ENCODE measurements at places on chromosomes 5 and 9. TPM values are rescaled to one million over a fixed set of nuclear protein-coding genes. Genes with fewer than 3 reads are reported as not detected.

The ADRB2 gene
- polyA plus RNA-seq: 1.9 TPM

GRCh38 chr5:139543423-139543991 is 17.6 kb upstream of the UBE2D2 start:
- H3K27ac ChIP-seq: peak overlapping the region; percentile 94
- H3K36me3 ChIP-seq: no peaks in the 10 kb centered on the region
- H3K27me3 ChIP-seq: no peaks in the 10 kb centered on the region
- H3K4me1 ChIP-seq: peaks cover 6% of the 10 kb centered on the region
- peak overlapping the region; percentile 64 for H3K4me3 ChIP-seq

DNA sequence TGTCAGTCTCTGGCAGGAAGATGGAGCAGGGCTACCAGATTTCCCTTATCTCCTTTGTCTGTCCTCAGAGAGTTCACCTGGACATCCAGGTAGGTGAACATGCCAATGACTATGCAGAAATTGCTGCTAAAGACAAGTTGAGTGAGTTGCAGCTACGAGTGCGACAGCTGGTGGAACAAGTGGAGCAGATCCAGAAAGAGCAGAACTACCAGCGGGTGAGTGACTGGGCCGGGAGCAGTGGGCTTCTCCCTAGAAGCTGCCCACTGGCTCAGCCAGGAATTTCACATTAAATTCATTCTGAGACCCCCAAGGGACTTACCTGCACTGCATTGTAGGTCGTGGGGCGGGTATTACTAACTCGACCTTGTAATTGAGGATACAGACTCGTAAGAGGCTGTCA is 2.1 kb downstream of the TMED9 start:
- H3K4me1 ChIP-seq: peaks cover 27% of the 10 kb centered on the region
- no peak overlapping the region for H3K4me3 ChIP-seq
- no peak overlapping the region for H3K27ac ChIP-seq
- H3K36me3 ChIP-seq: peaks cover 23% of the 10 kb centered on the region
- DNase-seq: no peak
- peaks cover 15% of the 10 kb centered on the region for H3K27me3 ChIP-seq

DNA sequence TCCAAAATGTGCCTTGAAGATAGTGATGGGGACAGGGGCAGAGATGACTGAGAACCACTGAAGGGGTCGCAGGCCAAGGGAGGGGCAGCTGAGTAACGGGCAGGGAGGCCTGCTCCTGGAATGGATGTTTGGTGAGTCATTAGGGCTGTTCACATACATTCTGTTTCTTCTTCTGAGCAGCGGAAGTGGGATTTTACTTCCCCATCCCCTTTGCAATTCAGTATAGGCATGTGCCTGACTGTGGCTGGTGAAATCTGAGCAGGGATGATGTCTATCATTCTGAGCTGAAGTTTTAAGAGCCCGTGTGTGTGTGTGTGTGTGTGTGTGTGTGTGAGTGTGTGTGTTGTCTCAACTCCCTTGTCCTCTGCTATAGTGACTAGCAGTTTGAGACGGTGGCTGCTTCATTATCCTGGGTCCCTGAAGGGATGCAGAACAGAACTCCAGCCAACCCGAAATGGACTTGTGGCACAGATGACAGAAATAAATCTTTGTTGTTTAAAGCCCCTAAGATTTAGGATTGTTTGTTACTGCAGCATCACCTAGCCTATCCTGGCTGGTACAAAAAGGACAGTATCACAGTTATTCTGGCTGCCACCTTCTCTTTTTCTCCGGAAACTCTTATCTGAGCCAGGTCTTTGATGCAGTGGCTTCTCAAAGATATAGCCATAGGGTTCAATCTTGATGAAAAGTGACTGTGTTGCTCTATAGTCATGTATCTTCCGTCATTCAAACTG is 29.2 kb upstream of the TGFBI start:
- peaks cover 27% of the 10 kb centered on the region for H3K27me3 ChIP-seq
- no peak overlapping the region for H3K27ac ChIP-seq
- DNase-seq: no peak
- H3K4me1 ChIP-seq: no peaks in the 10 kb centered on the region

The PDZD2 gene
- 0.05 TPM for polyA plus RNA-seq

The SPEF2 gene
- 1.5 TPM for polyA plus RNA-seq

The CCDC152 gene
- 5.4 TPM for polyA plus RNA-seq

GRCh38 chr9:92664394-92665152 is 5.4 kb downstream of the IPPK start:
- H3K27ac ChIP-seq: no peak overlapping the region
- H3K4me3 ChIP-seq: no peak overlapping the region
- peaks cover 59% of the 10 kb centered on the region for H3K4me1 ChIP-seq
- no peaks in the 10 kb centered on the region for H3K27me3 ChIP-seq

The ZNF879 gene
- 7.6 TPM for polyA plus RNA-seq

The BTNL3 gene
- polyA plus RNA-seq: not detected

The AQP3 gene
- 1.5 TPM for polyA plus RNA-seq

The FLT4 gene
- polyA plus RNA-seq: not detected

- no peak overlapping the region for H3K27ac ChIP-seq
- H3K36me3 ChIP-seq: peaks cover 6% of the 10 kb centered on the region
- peaks cover 46% of the 10 kb centered on the region for H3K27me3 ChIP-seq
- no peak overlapping the region for H3K4me3 ChIP-seq
- H3K4me1 ChIP-seq: no peaks in the 10 kb centered on the region
- DNase-seq: no peak
Measured at GRCh38 chr5:79011869-79012268, 26.8 kb upstream of the ARSB start.

The NIPBL gene
- polyA plus RNA-seq: 24.1 TPM

The ACTBL2 gene
- polyA plus RNA-seq: not detected

GRCh38 chr9:134996591-134997530 is 79.1 kb upstream of the FCN1 start:
- H3K27me3 ChIP-seq: peaks cover 26% of the 10 kb centered on the region
- no peak overlapping the region for H3K27ac ChIP-seq
- no peaks in the 10 kb centered on the region for H3K4me1 ChIP-seq
- H3K4me3 ChIP-seq: no peak overlapping the region
- DNase-seq: no peak
- H3K36me3 ChIP-seq: no peaks in the 10 kb centered on the region

The DMGDH gene
- 0.20 TPM for polyA plus RNA-seq

DNA sequence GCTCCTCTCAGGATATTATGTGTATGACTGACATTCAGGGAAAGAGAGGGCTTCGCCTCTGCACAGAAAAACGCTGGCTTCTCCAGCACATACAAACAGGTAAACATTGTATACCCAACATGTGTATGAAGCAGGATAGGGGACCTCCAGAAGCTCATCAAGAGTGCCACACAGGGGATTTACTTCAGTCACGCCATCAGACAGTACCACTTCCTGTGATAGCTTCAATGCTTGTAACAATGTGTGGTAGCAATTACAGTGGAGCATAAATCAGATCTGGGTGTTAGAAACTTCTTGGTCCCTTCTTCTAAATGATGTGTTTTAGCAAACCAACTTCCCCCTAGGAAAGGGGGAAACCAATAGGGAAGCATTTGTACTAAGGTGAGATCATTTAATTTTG is 160.8 kb downstream of the TSSK1B start:
- DNase-seq: no peak
- peaks cover 19% of the 10 kb centered on the region for H3K27me3 ChIP-seq
- no peak overlapping the region for H3K27ac ChIP-seq
- H3K36me3 ChIP-seq: no peaks in the 10 kb centered on the region
- no peak overlapping the region for H3K4me3 ChIP-seq

GRCh38 chr5:119059740-119060255 is 11.1 kb upstream of the DMXL1 start:
- no peak overlapping the region for H3K4me3 ChIP-seq
- no peak for DNase-seq
- H3K36me3 ChIP-seq: no peaks in the 10 kb centered on the region
- H3K4me1 ChIP-seq: peaks cover 20% of the 10 kb centered on the region
- no peak overlapping the region for H3K27ac ChIP-seq
- H3K27me3 ChIP-seq: no peaks in the 10 kb centered on the region

GRCh38 chr5:34722183-34722582 is 66.1 kb downstream of the RAI14 start:
- H3K4me3 ChIP-seq: no peak overlapping the region
- H3K27ac ChIP-seq: no peak overlapping the region
- peaks cover 7% of the 10 kb centered on the region for H3K36me3 ChIP-seq
- peaks cover 4% of the 10 kb centered on the region for H3K27me3 ChIP-seq
- H3K4me1 ChIP-seq: no peaks in the 10 kb centered on the region

DNA sequence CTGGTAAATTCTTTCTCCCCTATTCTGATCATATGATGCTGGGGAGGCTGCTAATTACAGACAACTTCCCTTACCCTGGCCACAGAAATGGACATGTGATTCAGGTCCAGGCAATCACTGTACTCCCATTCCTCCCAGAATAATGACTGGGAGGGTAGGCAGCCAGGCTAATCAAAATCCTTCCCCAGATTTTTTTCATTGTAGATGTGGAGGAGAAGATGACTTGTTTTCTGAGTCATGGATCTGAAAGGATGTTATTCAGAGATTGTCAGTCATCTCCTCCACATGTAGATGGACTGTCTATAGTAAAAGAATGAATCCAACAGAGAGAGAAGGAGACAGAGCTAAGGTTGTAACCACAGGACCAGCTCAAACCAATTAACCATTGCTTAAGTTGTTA is 123.9 kb upstream of the PUM3 start:
- no peaks in the 10 kb centered on the region for H3K27me3 ChIP-seq
- no peaks in the 10 kb centered on the region for H3K4me1 ChIP-seq
- H3K4me3 ChIP-seq: no peak overlapping the region
- H3K36me3 ChIP-seq: no peaks in the 10 kb centered on the region
- no peak overlapping the region for H3K27ac ChIP-seq

The SLC12A7 gene
- 6.8 TPM for polyA plus RNA-seq

GRCh38 chr9:97431549-97432143 is 19.8 kb downstream of the TDRD7 start:
- H3K4me1 ChIP-seq: peaks cover 10% of the 10 kb centered on the region
- no peak overlapping the region for H3K4me3 ChIP-seq
- no peak overlapping the region for H3K27ac ChIP-seq

GRCh38 chr9:14366076-14366475 is 52.1 kb upstream of the NFIB start:
- H3K36me3 ChIP-seq: peaks cover 8% of the 10 kb centered on the region
- H3K27me3 ChIP-seq: peaks cover 14% of the 10 kb centered on the region
- no peak overlapping the region for H3K27ac ChIP-seq
- H3K4me3 ChIP-seq: no peak overlapping the region
- no peaks in the 10 kb centered on the region for H3K4me1 ChIP-seq
